ENCODE measurements at places on chromosomes 1 and 21. TPM values are rescaled to one million over a fixed set of nuclear protein-coding genes. Genes with fewer than 3 reads are reported as not detected.

The SLC37A1 gene
- total RNA-seq = 9.1 TPM

The SLC45A1 gene
- total RNA-seq = 2.5 TPM

The LSM10 gene
- total RNA-seq = 48.4 TPM

DNA sequence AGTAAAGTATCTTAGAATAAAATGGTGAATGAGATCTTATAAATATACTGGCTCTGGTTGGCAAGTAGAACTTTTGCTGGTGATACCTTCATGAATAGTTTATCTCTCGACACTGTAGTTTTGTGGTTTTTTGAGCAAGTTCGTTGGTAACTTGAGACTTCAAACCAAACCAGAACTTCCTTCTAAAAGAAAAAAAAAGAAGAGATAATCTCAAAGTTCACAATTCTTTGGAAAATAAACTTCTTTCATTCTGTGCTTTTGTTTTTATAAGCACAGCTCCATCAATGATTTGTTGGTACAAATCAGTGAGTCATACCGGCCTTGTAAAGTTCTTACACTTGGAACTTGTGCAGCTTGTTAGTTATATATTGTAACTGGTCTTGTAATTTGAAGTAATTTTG lies 2.3 kb downstream of the HIPK1 start:
- no peaks in the 10 kb centered on the region for H3K36me3 ChIP-seq
- no peak for DNase-seq
- peak overlapping the region; percentile 96 for H3K4me3 ChIP-seq
- no peak overlapping the region for H3K27ac ChIP-seq

- peaks cover 12% of the 10 kb centered on the region for H3K4me1 ChIP-seq
- H3K36me3 ChIP-seq = no peaks in the 10 kb centered on the region
- no peak overlapping the region for H3K27ac ChIP-seq
- DNase-seq = peak; percentile 78
- H3K4me3 ChIP-seq = no peak overlapping the region
Measured at GRCh38 chr1:36650200-36651065, 167.7 kb upstream of the CSF3R start.
